ENCODE measurements at places on chromosomes 7 and 10.

GRCh38 chr7:74395745-74396311, 57.9 kb upstream of the GTF2IRD1 start:
- DNase-seq, result no peak

DNA sequence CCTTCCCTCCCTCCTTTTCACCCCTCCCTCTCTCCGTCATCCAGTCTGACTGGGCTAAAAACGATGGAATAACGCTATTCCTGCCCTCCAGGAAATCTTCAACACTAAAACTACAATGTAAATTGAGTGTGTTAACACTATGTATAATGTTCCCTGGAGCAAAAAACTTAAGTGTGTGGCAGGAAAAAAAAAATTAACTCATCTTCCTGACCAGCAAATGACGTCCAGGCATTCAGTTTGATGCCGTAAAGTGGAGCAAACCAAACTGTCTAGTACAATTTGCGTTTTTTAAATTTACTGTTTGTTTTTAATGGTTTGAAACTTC, 545 bp upstream of the MTPN start:
- no peak for DNase-seq

DNA sequence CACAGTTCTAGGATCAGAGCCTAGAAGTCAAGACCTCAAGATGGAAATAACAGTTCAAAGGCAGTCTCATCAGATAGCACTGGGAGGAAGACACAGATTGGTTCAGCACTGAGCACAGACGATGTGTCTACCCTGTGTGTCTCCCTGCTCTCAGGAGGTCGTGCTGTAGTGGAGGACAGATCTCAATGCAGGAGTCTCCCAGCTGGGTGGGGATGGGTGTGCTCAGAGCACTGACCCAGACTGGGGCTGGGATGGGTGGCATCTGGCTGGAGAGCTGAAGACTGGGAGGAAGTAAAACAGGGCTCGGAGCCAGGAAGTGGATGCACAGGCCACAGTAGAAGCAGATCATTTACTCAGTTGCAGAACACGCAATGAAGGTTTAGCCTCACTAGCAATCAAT, 69.5 kb upstream of the GDF10 start:
- DNase-seq, result no peak

DNA sequence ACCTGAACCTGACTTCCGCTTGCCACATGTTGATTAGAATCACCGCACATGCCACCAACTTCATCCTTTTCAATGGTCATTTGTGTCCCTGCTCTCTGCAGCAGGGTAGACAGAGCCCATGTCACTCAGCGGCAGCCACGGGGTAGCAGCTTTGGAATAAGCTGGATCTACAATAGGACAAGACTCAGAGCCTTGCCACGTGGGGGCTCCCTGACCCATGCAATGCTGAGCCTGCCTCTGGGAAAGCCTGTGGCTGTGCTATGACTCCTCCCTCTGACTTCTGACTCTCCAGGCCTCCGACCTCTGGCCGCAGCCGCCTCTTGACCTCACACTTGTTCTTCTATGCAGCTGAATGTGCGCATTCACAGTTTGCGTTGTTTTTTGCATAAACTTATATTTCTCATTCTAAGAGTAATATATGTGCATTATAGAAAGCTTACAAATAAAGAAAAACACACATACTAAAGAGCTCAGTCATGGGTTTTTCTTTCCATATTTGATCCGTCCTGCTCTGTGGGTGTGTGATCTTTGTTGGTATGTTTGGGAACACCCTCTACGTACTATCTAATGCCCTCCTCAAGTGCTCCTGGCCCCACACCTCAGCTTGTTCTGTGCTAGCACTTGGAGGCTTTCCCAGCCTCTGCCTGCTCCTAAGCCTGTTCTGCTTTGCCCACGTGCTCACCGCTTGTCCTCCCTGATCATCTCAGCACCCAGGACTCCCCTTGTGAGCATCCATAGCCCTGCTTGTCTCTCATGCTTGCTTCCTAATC, 198.0 kb upstream of the MKI67 start:
- DNase-seq, result no peak
